ENCODE measurements at places on chromosomes 4 and X. TPM values are rescaled to one million over a fixed set of nuclear protein-coding genes. Genes with fewer than 3 reads are reported as not detected.

The CXorf58 gene
- not detected for total RNA-seq

The PRSS12 gene
- total RNA-seq: 0.44 TPM

The ADD1 gene
- 155 TPM for total RNA-seq

The KCNIP4 gene
- total RNA-seq: not detected

The SEPSECS gene
- total RNA-seq: 7.7 TPM
